ENCODE measurements at places on chromosomes 6 and 20. TPM values are rescaled to one million over a fixed set of nuclear protein-coding genes. Genes with fewer than 3 reads are reported as not detected.

Gene THBD
- 25.5 TPM for total RNA-seq

Gene LY6G6C
- total RNA-seq: not detected

Gene PARD6B
- 3.1 TPM for total RNA-seq

Gene CLPSL2
- total RNA-seq: 0.60 TPM

Gene HLA-DQA1
- total RNA-seq: not detected

Gene TUBE1
- total RNA-seq: 7.1 TPM

Gene SNX21
- total RNA-seq: 11.6 TPM

Gene CTAGE9
- total RNA-seq: not detected

Gene LY6G6F
- total RNA-seq: not detected

Gene CLDN20
- not detected for total RNA-seq

Gene SIRPD
- total RNA-seq: not detected

Measured in A549 treated with DMSO at 1 μM for 4 hours (cell line).